ENCODE measurements at places on chromosomes 3 and 15. TPM values are rescaled to one million over a fixed set of nuclear protein-coding genes. Genes with fewer than 3 reads are reported as not detected.

Gene UNC13C
- 0.14 TPM for total RNA-seq

Gene GABRA5
- not detected for total RNA-seq

Gene ITIH3
- total RNA-seq = 16.1 TPM

Gene DAPK2
- total RNA-seq = 2.1 TPM

Gene PPP1R14D
- total RNA-seq = not detected

Gene PLSCR4
- total RNA-seq = 53.4 TPM

Gene OXTR
- 1.1 TPM for total RNA-seq

All from posterior vena cava (tissue), 2 donors.